ENCODE measurements at places on chromosomes 7 and 10. TPM values are rescaled to one million over a fixed set of nuclear protein-coding genes. Genes with fewer than 3 reads are reported as not detected.

The CALCR gene
- not detected for total RNA-seq

The CRPPA gene
- total RNA-seq: 0.17 TPM

The CFAP46 gene
- not detected for total RNA-seq

The ADAM12 gene
- total RNA-seq: 3.8 TPM

The ALOX5 gene
- total RNA-seq: 1.2 TPM

Measured in CD4-positive, CD25-positive, alpha-beta regulatory T cell (primary cell).